ENCODE measurements at places on chromosomes 4 and X.

- DNase-seq = no peak
These were observed 1.1 kb downstream of the FSTL5 start for GRCh38 chr4:162162672-162163071.

GRCh38 chrX:42151808-42152207 lies 228.5 kb upstream of the CASK start:
- DNase-seq = no peak

- DNase-seq = no peak
These were observed 80.9 kb upstream of the MSANTD1 start for GRCh38 chr4:3168029-3168428.

- no peak for DNase-seq
These were observed 27.7 kb downstream of the FBXO8 start for GRCh38 chr4:174255786-174256185.

DNA sequence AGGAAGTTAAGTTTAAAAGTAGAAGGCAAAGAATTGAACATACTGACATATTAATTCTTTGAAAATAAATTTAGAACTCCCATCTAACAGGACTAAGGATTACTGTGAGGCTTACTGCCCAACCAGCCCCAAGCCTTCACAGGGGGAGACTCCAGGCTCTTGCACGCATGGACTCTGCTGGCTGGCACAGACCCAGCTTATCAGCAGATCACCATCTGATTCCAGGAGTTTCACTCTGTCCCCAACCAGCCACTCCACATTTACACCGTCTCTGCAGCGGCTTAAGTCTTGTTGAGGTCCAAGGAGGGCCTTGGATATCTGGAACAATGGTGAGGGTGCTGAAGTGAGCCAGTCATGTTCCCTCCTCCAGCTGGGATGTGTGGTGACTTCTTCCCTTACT lies 16.4 kb upstream of the OTUD4 start:
- no peak for DNase-seq

DNA sequence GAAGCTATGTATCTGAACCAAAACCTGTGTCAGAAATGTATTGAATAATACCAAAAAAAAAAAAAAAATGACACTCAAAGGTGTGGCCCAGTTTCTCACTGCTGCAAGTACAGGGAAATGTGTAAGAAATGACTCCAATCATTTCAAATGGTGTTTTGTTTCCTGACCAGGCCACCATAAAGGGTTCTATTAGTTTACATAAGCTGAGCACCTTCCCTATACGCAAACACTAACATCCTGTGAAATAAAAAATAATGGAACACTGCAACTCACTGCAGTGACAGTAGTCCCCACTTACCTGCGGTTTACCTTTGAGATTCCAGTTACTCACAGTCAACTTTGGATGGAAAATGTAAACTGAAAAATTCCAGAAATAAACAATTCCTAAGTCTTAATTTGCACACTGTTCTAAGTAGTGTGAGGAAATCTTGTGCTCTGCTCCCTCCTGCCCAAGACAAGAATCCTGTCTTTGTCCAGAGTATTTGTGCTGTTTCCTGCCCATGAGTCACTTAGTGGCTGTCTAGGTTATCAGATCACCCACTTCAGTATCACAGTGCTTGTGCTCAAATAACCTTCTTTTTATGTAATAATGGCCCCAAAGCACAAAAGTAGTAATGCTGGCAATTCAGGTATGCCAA lies 265.3 kb downstream of the RCHY1 start:
- DNase-seq = no peak

GRCh38 chr4:143288171-143288570 lies 48.5 kb upstream of the GAB1 start:
- no peak for DNase-seq

DNA sequence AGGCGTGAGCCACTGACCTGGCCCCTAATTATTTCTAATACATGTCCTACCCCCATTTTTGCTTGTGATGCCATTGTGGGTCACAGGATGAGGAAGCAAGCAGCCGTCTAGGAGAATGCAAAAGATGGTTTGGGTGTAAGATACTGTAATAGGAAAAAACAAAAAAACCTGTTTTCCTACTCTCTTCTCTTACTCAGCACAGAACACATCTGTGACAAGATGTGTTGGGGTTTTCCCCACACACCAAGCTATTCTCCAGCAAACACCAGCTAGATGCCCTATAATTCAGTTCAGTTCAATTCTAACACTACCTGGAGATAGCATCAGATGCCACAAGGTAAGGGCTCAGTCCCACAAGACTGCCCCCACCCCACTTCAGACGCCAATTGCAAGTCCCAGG lies 15.3 kb upstream of the HPRT1 start:
- DNase-seq = no peak

- no peak for DNase-seq
These were observed 12.5 kb upstream of the FAM13A start for GRCh38 chr4:89069481-89069880.

GRCh38 chr4:178329226-178329872 lies 887.1 kb upstream of the AGA start:
- no peak for DNase-seq

- DNase-seq = no peak
These were observed 16.7 kb downstream of the PRR32 start for GRCh38 chrX:126836186-126836585.

DNA sequence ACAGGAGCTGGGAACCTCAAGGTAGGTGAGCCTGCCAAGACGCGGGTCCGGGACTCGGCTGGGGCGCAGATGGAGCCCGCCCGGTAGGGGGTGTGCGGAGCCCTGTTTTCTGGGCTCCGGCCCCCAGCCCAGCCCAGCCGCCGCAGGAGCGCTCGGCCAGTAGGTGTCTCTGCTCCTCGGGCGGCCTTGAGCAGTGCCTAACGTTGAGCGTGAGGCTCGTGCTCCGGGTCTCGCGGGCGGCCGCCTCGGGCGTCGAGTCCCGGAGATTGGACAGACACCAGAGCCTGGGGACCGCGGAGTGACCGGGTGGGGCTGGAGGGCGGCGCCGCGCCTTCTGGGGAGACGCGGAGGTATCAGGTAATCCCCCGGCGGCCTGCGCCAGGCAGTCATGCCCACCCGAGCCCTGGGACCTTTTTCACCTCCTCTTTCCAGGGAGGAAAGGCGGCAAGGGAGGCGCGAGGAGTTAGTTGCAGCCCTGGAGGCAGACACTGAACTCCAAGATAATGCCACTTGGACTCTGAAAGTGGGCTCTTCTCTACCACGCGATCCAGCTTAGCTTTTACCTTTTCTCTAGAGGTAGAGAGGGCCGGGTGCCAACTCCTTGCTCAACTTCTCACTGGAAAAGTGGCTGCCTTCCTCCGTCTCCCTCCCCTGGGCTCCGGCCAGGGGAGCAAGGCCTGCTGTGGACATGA lies 14.5 kb upstream of the FGG start:
- DNase-seq = no peak

- DNase-seq = no peak
These were observed 93.2 kb downstream of the MBNL3 start for GRCh38 chrX:132395645-132396044.

Data from CD8-positive, alpha-beta memory T cell (primary cell).